ENCODE measurements at places on chromosomes 3 and 15.

DNA sequence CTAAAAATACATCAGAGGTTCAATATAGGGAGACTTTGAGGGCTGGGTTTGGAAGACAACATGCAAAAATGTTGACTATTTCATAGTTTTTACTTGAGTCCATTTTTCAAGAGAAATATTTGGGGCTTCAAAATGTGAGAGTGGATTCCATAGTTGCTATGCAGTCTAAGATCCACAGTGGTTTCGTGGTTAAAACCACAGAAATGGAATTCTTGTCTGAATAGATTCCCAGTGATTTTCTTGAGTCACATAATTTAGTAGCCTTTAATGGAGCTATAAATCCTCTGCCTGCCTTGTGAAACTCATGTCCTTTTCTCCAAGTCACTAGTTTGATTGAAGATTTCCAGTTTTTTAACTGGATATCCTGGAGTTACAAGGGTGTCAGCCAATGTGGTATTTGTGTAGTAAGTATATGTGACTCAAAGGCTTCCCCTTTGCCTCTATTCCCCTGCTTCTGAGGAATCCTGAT lies 94.7 kb upstream of the RBMS3 start:
- DNase-seq, result no peak

DNA sequence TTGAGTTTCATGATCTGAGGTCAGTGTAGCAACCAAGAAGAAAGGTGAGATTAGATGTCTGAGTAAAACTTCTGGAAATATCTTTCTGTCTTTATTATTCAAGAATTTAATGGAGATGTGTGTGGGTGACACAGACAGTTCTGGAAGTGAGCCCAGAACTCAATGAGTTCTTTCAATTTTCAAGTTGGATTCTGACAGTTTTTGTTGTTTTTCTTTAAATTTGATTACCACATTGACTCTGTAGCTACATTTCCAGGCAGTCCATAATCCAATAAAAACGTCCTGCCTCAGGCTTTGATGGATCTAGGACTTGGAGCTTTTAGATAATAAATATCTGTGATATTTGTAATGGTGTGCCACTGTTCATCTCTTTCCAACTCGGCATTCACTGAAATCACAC lies 3.9 kb upstream of the PARP14 start:
- DNase-seq, result no peak

DNA sequence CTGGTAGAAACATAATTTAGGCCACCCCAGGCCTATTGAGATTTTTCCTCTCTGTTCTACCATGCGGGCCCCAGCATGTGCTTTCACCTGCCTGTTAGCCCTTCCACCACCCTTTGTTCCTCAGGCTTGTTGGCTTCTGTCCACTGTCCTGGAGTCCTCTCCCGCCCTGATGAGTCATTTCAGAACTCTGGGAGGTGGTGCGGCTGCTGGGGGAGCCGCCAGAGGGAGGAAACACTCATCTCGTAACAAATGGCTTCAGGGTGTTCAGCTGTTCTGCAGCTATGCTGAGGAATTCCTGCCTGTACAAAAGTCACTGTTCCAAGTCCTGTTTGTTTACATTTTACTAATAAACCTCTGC lies 36.3 kb downstream of the LRTM1 start:
- no peak for DNase-seq

- DNase-seq, result no peak
These were observed 123.6 kb downstream of the MBNL1 start for GRCh38 chr3:152392272-152392880.

- no peak for DNase-seq
These were observed 72.2 kb downstream of the NR1D2 start for GRCh38 chr3:24017305-24017704.

DNA sequence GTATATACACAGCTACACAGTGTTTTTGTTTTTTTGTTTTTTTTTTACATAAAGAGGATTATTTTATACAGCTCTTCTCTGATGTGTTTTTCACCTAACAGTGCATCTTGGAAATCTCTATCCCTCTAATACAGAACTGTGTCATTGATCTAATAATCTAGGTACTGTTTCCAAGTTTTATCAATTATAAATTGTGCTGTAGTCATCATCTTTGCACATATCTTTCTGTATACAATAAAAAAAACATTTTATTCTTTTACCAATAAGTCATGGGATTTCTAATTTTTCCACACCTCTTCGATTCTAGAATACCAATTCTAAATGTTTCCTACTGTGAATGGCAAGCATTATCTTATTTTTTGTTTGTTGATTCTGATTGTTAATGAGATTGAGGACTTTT lies 1.7 kb upstream of the PLSCR2 start:
- no peak for DNase-seq

DNA sequence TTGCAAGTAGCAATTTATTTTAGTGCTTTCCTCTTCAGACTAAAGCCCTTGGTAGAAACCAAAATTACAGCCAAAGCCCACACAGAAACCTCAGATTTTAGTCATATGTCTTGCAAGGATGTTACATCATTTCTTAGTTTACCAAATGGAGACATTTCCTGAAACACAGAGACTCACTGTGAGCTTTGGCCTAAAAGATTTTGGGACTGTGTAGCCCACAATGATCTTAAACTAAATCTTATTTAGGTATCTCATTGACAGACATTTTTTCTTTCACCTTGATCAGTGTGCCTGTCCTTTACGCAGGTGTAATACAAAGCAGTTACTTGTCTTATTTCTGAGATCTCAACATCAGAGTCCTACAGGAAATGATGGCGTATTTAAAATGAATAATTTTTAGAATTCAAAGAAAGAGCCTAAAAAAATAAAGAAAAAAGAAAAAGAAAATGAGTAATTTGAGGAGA lies 27.8 kb upstream of the AP4E1 start:
- no peak for DNase-seq

DNA sequence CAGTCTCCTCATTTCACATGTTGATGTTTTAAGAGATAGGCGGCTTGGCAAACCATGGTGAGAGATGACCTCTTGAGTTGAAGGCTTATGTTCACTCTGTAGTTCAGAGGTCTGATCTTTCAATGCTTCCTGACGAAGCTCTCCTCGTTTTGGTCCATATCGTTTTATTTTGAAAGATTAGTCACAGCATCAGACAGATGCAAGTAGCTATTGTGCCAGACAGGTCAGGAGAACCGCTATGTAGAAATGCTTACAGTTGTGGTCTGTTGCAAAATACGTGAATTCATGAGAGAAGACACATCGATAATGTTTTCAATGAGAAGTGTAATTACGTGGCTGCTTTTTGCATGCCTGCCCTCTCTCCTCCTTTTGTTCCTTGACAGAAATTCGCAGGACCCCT lies 47.5 kb downstream of the CHL1 start:
- no peak for DNase-seq

DNA sequence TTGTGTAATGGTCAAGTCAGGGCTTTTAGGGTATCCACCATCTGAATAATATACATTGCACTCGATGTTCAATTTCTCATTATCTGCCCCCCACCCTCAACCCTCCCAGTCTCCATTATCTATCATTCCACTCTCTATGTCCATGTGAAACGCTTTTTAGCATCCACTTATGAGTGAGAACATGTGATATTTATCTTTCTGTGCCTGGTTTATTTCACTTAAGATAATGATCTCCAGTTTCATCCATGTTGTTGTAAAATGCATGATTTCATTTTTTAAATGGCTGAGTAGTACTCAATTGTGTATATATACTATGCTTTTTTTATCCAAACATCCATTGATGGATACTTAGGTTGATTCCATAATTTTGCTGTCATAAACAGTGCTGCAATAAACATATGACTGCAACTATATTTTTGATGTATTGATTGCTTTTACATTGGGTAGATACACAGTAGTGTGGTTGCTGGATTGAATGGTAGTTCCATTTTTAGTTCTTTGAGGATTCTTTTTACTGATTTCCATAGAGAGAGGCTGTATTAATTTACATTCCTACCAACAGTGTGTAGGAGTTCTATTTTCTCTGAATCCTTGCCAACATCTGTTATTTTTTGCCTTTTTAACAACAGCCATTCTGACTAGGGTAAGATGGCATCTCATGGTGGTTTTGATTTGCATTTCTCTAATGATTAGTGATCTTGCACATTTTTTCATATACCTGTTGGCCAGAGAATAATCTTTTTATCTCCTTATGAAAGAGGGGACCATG lies 332.9 kb upstream of the TGFBR2 start:
- DNase-seq, result no peak

DNA sequence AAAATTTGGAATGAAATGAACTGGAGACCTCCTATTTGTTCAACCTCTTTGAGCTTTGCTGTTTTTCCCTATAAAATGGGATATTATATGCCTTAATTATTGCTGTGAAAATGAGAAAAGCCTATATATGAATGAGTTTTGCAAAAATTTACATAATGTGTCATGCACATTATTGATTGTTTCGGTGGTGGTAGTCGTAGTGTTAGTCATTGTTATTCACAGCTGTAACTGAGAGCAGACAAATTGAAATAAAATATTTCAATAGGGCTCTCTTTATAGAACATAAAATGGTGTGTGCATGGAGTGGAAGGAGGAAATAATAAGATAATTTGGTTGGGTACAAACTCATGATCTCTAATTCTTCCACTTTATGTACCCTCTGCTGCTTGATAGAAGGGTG lies 153.7 kb upstream of the GADL1 start:
- DNase-seq, result no peak

GRCh38 chr15:48190932-48191573 lies 412 bp upstream of the CTXN2 start:
- peak; percentile 42 for DNase-seq

GRCh38 chr15:37921527-37922385 lies 12.7 kb upstream of the TMCO5A start:
- no peak for DNase-seq

GRCh38 chr3:168512802-168513201 lies 417.1 kb upstream of the GOLIM4 start:
- DNase-seq, result no peak

DNA sequence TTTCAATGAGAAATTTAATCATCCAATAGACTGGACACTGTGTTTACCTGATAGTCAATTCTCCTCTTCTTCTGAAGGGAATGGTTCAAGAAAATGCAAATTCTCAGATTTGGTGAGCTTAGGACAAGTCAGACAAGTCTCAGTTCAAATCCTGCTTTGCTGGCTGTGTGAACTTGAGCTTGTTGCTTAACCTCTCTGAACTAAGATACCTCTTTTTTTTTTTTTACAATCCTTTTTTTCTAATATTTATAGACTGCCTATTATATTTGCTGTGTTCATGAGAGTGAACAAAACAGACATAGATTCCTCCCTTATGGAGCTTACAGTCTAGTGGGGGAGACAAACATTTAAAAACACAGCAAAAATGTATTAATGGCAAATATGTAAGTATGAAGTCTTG lies 8.2 kb upstream of the SLC28A1 start:
- no peak for DNase-seq

DNA sequence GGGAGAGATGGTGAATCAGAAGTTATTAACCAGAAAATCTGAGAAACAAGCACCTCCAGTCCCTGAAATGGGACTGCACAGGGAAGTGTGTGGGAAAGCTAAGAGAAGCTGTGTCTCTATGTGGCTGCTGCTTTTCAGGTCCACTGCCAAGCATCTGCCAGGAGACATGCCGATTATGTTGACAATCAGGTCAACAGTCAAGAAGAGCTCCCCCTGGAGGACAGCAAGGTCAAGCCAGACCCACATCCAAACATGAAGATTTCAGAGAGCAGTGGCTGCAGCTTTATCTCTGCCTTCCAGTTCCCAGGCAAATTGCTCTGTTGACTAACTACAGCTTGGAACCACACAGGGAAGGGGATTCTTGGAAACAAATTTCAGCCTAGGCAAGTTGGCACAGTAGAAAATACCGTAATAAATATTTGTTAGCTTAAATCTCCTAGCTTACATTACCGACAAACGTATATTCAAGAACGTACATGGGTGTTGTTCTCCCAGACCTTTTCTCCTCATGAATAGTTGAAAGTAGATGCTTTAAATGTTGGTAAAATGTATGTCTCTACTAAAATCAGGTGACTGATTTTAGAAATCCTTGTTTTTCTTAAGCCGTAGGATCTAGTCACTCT lies 394.5 kb upstream of the RARB start:
- DNase-seq, result no peak

DNA sequence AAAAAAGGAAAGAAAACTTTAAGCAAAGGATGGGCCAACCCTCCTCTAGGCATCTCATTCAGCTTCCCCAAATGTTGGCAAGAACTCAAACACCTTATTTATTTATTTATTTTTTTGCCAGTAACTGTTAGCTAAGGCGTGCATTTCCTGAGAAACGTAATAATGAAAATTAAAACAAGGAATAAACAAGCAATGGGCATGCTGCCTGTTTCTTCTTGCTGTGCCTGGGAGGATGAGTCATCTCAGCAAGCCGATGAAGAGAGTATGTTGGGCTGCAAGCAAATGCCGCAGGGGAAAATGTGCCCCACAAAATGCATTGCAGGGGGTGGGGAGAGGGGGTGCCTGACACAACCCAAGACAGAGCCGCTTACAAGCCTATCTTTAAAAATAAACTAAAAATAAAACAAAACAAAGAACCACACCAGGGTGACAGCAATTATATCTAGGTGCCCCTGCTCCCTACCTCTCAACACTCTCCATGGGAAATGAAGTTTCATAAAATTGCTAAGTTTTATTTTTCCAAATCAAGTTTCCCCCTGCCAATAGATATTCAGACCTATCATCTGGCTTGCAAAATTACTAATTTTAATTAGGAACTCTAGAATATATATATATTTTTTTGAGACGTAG lies 40.3 kb downstream of the EIF4E3 start:
- DNase-seq, result no peak

- DNase-seq, result no peak
These were observed 84.4 kb downstream of the SEMA5B start for GRCh38 chr3:122942937-122943827.

- DNase-seq, result no peak
These were observed 11.3 kb upstream of the C3orf52 start for GRCh38 chr3:112074616-112075497.

DNA sequence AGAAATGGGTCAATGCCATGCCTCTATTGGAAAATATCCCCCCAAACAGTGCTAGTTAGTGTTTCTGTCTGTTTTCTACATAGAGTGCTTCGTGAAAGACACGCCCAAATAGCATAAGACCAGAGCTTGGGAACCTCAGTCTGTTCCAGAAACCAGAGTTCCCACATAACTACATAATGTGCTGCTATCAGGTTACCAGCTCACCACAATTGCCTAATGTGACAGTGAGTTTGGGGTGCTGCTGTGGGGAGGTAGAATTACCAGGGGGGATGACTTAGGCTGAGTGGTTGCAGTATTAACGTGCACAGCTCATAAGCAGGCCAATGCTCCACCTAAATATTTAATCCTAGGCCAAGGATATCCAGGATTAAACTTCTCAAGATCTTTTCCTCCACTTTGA lies 39.2 kb downstream of the DUT start:
- DNase-seq, result no peak

DNA sequence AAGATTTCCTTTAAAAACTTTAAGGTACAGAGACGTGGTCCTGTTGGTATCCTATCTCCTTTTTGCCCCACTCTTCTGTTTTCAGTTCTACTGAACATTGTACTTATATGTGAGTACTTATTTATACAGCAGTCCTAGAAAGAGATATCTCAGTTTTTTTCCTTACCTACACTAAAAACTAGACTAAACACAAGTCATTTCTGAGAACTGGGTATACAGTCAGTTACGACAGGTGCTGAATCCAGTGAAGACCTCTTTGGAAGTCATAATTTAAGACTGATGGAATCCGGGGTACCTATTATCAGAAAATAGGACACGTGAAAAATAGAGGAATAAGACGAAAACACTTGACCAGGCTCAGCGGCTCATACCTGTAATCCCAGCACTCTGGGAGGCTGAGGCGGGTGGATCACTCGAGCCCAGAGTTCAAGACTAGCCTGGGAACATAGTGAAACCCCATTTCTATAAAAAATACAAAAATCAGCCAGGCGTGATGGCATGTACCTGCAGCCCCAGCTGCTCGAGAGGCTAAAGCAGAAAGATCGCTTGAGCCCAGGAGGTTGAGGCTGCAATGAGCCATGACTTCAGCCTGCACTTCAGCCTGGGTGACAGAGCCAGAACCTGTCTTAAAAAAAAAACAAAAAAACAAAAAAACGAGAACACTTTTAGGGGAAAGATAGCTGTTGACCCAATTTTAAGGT lies 76.3 kb downstream of the KLHL25 start:
- DNase-seq, result no peak

Measured in cerebellar nuclear complex (tissue), 1 donor.